ENCODE measurements at places on chromosomes 12 and 14. TPM values are rescaled to one million over a fixed set of nuclear protein-coding genes. Genes with fewer than 3 reads are reported as not detected.

NINJ2 gene
- 0.93 TPM for total RNA-seq

P2RX2 gene
- total RNA-seq, result not detected

SYCP3 gene
- total RNA-seq, result not detected

CLEC2D gene
- total RNA-seq, result 17.5 TPM

GALNT16 gene
- total RNA-seq, result 20.3 TPM

RAPGEF3 gene
- 13.6 TPM for total RNA-seq

RFLNA gene
- total RNA-seq, result 11.1 TPM

KCNJ8 gene
- 25.4 TPM for total RNA-seq

OTUB2 gene
- total RNA-seq, result 3.8 TPM

MORN3 gene
- 0.99 TPM for total RNA-seq

SYNDIG1L gene
- 0.60 TPM for total RNA-seq

SLC2A3 gene
- total RNA-seq, result 158 TPM

OR6C68 gene
- not detected for total RNA-seq

KRT6C gene
- total RNA-seq, result not detected

PROX2 gene
- total RNA-seq, result not detected
